Left kidney (tissue), 8 donors: ENCODE measurements at places on chromosomes 1 and 21. TPM values are rescaled to one million over a fixed set of nuclear protein-coding genes. Genes with fewer than 3 reads are reported as not detected.

GRCh38 chr21:37742115-37742514 is 174.1 kb downstream of the KCNJ6 start:
- DNase-seq = no peak

CLCA4 gene
- not detected for polyA plus RNA-seq

GRCh38 chr1:64304823-64305222 is 101.4 kb downstream of the UBE2U start:
- DNase-seq = no peak

RUSC1 gene
- 34.3 TPM for polyA plus RNA-seq

KCND3 gene
- polyA plus RNA-seq = 1.8 TPM
